ENCODE measurements at places on chromosomes 3 and 15.

DNA sequence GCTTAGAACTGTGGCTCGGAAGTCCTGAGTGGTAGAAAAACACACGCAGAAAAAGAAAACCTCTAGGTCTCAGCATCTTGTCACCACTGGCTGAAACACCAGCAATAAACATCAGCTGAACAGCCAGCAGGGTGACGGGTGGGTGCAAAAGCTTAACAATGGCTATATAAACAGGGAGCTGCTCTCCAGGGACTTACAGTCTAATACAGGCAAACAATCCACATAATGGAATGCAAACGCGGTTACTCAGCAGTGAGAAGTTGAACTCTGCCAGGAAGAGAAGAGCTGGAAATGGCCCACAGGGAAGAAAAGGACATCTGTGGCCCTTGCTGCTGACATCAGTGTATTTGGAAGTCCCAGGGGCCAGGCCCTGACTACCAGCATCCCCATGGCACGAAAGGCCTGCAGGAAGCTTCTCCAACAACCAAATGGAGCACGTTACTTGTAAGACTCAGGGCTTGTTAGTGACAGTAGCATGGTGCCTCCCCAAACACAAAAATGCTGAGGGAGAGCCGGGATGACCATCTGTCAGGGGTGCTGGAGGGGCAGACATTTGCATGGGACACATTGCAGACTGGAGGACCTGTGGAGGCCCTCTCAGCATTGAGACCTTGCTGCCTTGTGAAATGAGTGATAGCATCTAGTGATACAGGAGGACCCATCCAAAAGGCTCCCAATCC is 3.0 kb downstream of the HEG1 start:
- DNase-seq = no peak

DNA sequence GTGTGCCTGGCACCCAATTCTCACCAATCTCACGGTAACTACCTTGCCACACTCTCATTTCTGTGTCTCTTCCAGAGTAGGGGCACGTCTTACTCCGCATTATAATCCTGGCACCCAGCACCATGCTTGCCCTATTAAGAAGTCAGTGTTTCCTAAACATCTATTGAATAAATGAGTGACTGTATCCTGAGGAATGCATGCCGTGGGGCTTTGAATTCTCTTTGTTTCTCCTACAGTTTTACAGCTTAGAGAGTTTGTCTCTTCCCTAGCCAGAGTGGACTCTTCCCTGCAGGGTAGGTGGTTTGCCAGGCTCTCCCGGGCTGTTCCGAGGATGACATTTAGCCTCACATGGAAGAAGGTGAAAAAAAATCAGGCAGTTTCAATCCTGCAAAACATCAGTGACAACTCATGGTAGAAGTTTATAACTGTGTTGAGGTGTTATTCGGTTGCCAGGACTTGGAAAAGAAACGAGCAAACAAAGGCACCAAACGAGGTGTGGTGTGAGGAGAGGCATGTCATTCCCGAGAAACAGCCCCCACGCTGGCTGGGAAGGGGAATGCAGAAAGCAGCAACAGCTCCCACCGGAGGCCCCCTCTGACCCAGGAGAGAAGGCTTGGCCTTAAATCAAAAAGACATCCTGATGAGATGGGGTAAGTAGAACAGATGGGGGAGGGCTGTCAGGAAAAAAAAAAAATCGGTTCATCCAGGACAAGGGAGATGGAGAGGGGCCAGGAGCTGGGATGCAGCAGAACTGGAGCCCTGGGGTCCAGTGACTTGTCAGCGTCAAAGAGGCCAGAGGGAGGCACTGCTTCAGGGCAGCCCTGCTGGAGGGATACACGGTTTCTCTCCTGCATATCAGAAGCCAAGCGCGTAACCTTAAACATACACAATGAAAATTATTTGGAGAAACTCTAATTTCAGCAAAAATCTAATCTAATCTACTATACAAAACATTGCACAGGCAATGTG is 168.4 kb upstream of the ARRDC4 start:
- no peak for DNase-seq

DNA sequence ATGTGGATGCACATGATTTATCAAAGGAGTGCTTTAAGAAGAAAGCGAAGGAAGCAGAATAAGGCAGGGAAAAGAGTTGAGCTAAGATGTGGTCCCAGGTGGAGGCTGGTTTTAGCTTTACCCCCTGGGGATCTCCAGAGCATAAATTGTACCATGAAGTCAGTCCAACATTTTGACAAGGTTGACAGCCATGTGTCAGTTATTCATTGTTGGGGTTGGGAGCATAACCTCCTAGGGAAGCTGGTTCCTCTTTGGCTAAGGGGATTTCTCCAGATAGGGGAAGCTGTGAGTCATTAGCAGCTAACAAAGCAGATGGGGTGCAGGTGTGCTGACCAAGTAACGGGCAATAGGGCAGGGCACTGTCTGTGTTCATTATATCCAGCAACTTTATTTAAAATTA is 123.7 kb upstream of the IGSF10 start:
- DNase-seq = no peak

DNA sequence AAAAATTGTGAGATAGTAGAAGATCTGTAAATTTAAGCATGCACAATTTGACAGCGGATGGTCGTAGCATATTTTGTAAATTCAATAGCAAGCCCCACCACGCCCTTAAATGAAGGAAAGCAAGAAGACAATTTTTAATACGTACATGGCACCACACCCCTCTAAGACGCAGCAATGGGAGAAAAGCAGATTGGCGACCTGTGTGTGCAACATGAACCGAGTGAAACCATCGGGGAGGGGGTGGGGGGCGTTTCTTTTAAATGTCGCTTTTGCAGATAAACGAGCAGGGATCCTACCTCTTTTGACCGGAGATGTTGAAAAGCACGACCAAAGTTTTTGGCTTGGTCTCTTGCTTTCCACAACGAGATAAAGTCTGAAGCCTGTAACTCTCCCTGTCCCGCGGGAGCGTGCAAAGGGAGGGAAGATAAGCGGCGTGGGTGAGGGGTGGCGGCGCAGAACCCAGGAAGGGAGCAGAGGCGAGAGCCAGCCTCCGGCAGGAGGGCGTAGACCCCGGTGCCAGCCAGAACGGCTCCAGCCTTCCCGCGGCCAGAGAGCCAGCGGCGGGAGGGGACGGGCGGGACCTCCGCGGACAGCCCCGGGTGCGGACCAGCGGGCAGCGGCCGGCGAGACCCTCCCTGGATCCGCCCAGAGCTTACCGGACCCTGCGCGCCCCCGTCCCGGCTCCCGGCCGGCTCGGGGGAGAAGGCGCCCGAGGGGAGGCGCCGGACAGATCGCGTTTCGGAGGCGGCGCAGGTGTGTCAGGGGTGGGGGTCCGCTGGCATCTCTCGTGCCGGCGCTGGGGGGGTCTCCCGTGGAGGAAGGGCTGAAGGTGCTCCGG is at the start of gene CHL1:
Gene CHL1 (plus strand): TSS at position 453 of the 838 bp plus-strand sequence. CDS start 123,014 bp downstream, outside the sequence.
- peak; percentile 14 for DNase-seq

- DNase-seq = no peak
These were observed 63.4 kb downstream of the RGMA start for GRCh38 chr15:93025625-93025982.

DNA sequence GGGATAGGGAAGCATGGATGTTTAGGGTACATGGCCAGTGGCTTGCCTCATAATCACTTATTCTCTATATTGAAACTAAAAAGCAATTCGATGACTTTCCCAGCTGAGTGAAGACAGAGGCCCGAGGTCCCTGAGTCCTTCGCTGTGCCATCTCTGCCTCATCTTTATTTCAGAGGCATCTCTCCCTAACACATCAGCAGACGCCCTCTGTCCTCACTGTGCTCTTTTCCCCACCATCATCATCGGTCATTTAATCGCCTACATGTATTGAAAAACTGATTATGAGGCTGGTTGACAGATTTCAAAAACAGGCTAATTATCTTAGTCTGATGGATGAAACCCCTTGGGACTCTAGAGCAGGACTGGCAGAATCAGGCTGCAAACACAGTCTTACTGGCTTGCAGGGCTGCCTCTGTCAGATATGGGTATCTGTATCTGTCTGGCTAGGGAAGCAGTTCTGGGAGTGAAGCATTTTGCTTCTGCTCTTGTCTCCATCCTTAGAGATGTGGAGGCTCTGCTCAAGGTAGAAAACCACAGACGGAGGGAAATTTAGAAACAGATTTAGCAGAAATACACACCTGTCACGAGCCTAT is 291.0 kb upstream of the CHRM5 start:
- DNase-seq = no peak

DNA sequence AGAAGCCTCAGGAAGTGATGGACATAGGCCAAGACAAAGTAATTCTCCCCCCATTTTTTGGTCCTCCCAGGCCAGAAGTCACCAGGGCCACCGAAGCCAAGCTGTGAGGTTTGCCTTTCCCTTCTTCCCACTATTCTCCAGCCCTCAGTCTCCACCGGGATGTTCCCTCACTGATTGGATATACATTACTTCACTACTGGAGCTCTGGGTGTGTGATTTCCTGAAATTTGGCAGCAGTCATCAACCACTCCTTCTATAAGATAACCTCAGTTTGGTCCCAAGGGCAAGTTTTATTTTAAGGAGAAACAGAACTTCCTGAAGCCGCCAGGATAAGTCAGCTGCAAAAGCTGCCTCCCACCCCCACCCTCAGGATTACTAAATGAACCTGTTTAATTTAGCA is 11.3 kb downstream of the SLCO2A1 start:
- DNase-seq = no peak

DNA sequence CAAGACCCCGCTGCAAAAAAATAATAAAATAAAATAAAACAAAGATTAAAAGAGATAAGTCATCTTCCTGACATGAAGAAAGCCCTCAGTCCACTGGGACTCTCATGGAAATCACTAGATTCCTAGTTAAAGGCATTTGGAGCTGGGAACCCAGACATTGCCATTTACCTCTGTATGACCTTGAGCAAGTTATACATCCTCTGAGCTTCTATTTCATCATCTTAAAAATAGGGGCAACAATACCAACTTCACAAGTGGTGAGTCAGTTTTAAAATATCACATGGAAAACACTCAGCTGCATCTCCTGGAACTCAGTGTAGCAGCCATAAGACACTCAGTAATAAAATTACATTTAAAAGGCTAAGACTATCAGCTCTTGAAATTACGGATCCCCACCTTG is 334.8 kb downstream of the ERC2 start:
- DNase-seq = no peak

DNA sequence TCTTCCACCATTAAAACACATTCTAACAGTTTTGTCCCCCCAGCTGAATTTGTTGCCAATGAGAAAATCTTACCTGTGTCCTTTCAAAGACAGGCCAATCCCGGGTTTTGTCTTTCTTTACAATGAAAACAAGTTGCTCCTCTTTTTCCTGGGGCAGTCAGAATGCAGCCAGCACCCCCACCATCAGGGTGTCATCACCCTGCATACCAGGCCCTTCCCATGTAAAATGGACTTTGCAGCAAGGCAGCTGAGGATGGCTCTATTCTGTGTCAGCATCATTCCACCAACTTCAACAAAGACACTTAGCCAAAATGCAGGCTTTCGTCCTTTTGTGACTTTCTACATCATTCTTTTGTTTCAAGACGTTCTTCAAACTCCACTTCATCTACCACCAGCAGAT is 490.9 kb downstream of the OCA2 start:
- no peak for DNase-seq

- DNase-seq = no peak
These were observed 84.2 kb downstream of the LRRC49 start for GRCh38 chr15:70976851-70977250.

DNA sequence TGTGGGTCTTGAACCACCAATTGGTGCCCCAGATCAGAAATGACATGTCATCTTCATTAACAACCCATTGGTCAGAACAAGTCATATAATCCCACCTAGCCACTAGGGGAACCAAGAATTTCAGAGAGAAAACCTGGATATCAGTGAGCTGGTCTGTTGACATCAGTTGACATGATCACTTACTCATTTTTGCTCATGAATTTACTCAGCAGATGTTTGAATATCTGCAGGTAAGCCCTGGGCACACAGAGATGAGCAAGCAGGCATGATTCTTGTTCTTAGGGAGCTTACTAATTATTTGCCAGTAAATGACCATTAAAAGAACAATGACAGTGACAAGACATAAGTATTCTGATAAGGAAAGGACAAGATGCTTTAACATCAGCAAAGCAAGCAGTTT is 64.3 kb upstream of the PLCL2 start:
- no peak for DNase-seq

- DNase-seq = no peak
These were observed 12.6 kb upstream of the ADPGK start for GRCh38 chr15:72796210-72796514.

DNA sequence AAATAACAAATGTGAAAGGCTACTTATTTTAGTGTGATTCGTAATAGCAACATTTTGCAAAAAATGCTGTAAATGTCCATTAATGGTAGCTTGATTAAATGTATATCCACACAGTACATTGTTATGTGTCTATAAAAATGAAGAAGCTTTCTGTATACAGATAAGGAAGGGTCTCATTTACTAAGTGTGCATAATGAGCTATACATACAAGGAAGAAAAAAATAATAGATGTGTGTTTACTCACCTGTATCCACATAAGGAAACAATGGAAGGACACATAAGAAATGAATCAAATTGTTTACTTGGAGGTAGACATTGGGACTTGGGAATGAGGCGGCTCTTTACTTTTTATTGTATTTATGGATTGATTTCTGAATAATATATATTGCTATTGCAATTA is 34.9 kb downstream of the MED12L start:
- no peak for DNase-seq

GRCh38 chr3:7630925-7631324 is 770.0 kb downstream of the GRM7 start:
- no peak for DNase-seq

- DNase-seq = no peak
These were observed 1.8 kb downstream of the HDGFL3 start for GRCh38 chr15:83205725-83206324.

DNA sequence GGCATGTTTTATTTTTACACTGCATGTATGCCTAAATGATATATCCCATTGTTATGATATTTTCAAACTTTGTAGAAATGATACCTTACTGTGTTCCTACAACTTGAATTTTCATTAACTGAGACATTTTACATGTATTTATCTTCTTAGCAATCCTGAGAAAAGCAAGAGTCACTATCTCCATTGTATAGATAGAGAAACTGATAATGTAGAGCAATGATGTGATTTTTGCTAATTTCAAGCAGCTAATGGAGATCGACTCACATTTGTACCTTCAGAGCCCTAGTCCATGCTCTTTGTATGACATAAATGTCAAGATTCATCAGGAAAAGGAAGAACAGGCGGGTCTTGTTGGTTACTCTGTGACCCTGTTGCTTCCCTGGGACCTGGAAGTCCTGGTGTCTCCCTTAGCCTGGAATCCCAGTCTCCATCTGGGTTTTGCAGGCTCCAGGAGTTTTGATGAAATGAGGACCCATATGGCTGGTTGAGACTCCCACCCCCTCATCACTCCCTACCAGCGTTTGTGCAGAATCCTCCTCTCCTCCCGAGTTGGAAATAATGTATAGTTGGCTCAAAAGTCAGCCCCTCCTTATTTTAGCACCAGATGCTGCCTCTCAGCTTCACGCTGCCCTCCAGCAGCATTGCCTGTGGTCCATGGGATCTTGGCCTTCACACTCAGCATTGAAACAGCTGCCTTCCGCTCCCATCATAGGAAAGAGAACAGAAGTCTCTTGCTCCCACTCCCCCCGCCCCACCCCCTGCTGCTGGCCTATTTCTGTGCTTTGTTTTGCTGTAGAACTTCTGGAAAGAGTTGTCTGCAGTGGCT is 67.1 kb downstream of the APBA2 start:
- DNase-seq = no peak

Data from substantia nigra (tissue), 51 donors.